ENCODE measurements at places on chromosomes 6 and 20. TPM values are rescaled to one million over a fixed set of nuclear protein-coding genes. Genes with fewer than 3 reads are reported as not detected.

Gene PMEPA1
- 1.9 TPM for total RNA-seq

- DNase-seq: no peak
Measured at GRCh38 chr6:126540161-126540560, 200.2 kb downstream of the CENPW start.

DNA sequence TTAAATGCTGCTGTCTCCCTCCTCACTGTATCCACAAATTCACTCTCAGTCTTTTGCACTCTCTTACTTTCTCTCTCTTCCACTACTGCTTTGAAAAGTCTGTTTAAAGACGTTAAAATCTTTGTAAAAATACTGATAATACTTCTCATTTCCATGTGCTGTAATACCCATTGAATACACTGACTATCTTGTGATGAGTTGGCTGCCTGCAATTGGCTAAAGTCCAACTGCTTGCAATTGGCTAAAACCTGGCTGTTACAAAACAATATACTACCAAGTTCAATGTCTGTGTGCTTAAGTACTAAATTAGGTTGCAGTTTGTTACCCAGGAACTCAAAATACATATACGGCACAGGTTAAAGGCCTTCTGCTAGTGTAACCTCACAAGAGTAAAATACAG, 264.8 kb downstream of the THBS2 start:
- no peak for DNase-seq

DNA sequence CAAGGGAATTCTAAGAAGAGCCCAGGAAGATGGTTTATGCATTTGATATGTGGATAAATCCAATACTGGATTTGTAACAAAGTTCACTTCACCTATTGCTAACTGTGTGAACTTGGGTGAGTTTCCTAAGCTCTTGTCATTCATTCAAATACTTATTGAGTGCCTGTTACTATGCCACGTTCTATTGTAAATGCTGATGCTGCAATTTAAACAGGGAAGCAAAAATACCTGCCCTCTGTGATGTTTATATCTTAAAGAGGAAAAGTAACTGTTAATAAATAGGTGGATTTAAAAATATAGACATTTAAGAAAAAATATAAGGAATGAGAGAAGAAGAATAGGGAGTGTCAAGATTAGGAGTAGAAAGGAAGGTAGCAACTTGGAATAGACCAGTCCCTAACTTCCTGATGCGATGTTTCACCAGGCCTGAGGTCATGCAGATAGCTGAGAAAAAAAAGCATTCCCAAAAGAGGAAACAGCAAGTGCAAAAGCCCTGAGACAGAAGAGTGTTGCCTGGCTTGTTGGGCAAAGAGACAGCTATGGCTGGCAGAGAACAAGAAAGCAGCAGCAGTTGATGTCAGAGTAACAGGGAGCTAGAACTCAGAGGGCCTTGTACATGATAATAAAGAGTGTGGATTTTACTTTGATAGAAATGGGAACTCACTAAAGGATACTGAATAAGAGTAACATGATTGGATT, 54.3 kb upstream of the TCF21 start:
- DNase-seq: no peak

GRCh38 chr6:140095532-140095931, 721.1 kb upstream of the CITED2 start:
- no peak for DNase-seq

GRCh38 chr20:17576215-17576614, 6.3 kb downstream of the DSTN start:
- no peak for DNase-seq

DNA sequence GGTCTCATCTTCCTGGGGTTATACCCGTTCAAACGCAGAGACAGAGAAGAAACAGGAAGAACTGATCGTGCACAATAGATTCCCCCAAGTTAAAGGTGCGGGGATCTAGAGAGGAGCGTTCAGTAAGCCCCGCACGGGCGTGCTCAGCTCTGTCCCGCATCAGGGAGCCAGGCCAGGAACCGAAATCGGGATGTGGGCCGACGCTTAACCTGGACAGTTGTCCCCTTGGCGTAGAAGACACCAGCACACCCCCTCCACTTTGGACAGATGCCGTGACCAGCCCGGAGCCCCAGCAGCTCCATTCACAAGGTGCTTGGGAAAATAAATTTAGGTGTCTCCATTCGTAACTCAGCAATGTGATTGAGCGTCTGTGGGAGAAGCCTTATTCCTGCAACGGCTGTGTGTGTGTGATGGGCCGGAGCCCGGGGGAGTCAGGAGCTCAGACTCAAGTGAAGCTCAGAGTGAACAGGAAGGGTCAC, 24.0 kb upstream of the GATA5 start:
- no peak for DNase-seq

DNA sequence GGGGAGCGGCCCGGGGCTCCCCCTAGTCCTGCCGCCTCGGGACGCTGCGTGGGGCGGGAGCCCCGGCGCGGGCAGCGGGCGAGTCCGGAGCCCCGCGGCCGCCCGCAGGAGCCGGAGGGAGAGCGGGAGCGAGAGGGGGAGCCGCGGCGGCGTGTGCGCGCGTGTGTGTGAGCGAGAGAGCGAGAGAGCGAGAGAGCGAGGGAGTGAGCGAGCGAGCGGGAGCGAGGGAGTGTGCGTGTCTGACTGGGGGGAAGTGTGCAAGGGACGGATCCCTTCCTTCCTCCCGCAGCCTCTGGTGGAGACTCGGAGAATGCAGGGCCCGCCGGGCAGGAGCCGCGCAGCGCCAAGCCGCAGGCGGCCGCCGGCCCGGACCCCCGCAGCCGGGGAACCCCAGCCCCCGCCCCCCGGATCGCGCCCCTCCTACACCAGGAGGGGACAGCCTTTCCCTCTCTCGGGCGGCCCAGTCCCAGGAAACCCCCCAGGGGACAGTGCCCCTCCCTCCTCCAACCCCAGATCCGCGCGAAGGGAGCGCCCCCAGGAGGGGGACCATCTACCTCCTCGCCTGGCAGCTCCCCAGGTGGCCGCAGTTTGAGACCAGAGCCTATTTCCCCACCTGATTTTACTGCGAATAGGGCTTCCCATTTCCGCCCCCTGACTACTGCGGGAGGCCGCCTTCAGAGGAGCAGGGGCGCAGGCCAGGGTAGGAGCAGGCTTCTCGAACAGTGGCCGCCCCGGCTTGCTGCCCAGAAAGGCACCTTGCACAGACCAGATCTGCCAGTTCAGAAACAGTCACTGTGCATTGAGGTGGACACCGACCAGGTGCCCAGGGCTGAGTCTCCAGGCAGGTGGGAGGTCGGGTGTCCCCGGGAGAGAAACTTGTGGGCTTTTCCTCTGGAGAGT, at the start of gene CDH22:
TSS of gene CDH22 (minus strand) at position 241 of the 900 bp plus-strand sequence. CDS start 57,204 bp downstream, outside the sequence.
- DNase-seq: no peak

GRCh38 chr6:107488875-107489635, 862 bp upstream of the SOBP start:
- DNase-seq: no peak

DNA sequence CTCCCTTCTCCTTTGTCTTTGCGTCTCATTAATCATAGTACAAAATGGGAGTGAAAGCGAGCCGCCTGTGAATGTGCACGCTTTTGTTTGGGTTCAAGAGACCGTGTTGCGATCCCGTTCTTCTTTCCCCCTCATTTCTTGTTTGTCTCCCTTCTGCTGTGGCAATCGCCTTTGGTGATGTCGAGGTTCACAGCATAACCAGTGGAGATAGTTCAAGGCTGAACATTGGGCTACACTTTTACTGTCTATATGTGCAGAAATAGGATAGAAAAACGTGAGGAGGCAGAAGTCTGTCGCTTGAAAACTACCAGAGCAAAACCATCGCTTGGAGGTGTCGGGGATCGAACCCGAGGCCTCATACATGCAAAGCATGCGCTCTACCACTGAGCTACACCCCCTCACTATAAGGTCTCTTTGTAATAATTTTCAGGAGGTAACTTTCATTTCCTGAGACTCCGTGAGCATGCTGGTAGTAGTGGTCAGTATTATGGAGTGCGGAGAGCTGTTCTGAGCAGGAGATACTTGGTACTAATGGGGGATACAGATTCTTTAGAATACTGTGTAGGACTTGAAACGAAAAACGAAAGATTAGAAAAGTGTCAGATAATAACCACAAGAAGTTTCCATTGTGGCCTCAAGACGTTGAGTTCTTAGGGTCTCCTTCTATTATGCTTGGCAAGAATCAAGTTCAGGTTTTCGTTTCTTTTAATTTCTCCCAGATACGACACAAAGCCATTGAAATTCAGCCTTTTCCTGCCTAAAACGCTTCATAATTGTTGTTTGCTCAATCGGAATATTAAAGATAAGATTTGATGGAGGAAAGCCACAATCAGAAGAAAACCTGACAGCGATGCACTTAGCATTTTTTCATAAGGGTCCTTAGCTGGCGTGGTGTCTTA, 106.6 kb downstream of the TRIM27 start:
- no peak for DNase-seq
